ENCODE measurements at places on chromosomes 1 and 21.

DNA sequence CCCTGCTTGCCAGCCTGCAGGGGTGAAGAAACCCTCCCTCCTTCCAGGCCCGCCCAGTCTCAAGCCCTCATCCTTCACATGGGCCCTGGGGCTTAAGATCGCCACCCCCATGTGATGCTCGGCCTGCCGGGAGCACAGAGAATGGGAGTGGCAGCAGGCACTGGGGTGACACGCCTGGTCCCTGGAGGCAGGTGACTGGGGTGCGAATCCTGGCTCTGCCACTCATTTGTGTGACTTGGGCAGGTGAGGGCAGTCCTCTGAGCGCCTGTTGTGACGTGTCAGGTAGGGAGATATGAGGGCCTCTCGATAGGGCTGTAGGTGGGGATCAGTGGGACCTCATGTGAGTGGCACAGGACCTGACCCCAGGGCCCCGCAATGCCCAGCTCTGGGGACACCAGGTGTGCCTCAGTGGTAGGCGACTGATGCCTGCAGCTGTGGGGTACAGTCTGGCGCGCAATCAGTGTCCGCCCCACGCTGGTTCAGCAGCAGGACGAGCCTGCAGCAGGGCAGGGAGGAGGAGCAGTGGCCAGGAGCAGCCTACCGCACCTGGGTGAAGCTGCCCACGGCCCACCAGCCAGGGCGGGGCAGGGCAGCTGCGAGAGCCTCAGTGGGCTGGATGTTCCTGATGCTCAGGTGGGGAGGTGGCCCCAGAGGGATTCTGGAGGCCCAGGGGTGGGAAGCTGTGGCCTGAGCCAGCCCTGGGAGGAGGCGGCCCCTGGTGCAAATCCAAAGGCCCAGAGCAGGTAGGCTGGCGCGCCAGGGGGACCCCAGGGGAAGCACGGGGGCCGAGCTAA is 6.2 kb downstream of the SH2D5 start:
- no peak for DNase-seq

GRCh38 chr1:25501235-25502058 is 42.0 kb upstream of the LDLRAP1 start:
- no peak for DNase-seq

GRCh38 chr1:116166011-116166571 is 54.9 kb downstream of the MAB21L3 start:
- DNase-seq = no peak

- no peak for DNase-seq
These were observed 95.2 kb downstream of the ITPKB start for GRCh38 chr1:226643611-226644540.

- DNase-seq = no peak
These were observed 9.1 kb downstream of the LAMC1 start for GRCh38 chr1:183032122-183032921.

GRCh38 chr1:227583354-227583753 is 20.0 kb downstream of the ZNF678 start:
- no peak for DNase-seq

GRCh38 chr21:45112371-45112770 is 38.0 kb downstream of the ADARB1 start:
- no peak for DNase-seq

DNA sequence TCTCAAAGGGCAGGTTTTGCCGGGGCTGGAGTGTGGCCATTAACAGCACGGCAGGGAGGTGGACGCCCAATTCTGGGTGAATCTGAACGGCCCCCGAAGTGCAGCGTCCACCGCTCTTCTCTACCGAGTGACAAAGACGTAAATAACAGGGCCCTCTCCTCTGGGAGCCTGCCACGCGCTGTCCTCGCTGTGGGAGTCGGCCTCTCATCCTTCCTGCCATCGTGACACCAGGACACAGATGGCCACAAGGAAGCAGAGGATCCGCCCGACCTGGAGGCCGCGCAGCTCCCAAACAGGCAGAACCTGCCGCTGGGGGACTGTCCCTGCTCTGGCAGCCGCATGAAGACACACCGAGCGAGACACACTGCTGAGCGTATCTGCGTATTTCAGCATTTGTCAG is 12.1 kb upstream of the CDK11B start:
- no peak for DNase-seq

GRCh38 chr1:116880917-116881316 is 28.8 kb upstream of the PTGFRN start:
- no peak for DNase-seq

DNA sequence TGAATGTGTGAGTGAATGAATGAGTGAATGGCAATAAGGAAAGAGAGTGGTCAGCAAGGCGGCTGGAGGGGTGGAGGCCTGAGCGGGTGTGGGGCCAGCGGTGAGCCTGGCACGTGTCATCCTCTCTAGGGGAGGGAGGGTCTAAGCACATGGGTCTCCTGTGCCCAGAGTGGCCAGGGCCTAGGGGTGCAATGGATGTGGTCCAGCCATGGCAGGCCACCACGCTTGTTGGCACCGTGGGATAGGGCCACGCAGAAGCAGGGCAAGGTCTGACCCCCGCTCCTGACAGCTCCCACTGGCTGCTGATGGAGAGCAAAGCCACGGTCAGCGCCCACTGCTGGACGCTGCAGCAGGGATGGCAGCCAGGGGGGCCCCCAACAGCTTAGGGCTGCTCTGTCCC is 19.5 kb upstream of the SPSB1 start:
- no peak for DNase-seq

- DNase-seq = no peak
These were observed 40.3 kb downstream of the ACP6 start for GRCh38 chr1:147630022-147630421.

DNA sequence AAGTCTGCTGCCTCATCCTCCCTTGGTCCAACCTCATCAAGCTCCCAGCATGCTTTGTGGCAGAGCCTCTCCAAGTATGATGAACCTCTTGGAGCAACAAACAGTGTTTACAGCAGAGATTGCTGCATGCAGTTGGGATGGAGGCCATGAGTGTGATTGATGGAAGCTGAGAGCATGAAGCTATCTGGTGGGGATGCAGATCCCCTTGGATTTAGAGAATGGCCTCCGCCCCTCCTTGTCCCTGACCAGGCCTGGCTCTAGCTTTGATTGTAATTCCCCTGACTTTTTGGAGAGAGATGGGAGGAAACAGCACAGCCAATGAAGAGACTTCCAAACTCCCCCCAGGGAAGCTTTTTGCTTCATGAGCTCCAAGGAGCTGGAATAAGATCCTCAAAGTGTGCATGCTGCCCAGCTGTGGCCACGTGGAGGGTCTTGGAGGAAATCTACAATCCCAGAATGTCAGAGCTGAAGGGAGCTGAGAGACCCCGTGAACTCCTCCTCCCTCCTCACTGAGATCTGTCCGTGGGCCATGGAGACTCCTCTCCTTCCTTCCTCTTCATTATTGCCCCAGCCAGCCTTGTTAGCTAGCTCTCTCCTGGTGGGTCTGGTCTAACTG is 165.3 kb upstream of the USP24 start:
- no peak for DNase-seq

GRCh38 chr1:10528066-10529014 is 53.6 kb downstream of the PEX14 start:
- no peak for DNase-seq

DNA sequence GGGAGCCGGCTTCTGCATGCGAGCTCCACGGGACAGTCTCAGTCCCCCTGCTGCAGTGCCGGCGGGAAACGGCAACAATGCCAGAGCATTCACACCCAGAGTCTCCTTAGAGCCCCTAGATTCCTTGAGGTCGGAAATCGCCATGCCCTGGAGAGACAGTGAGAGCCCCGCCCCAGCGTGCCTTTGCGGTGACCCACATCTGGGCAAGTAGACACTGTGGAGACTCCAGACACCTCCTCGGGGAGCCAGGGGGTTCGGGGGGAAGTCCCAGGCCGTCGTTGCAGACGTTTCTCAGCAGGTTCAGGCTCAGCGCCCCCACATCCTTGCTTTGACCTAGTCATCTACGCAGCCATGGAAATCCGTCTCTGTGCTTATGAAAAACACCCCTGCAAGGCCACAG is 81.3 kb upstream of the ARHGEF16 start:
- DNase-seq = no peak

GRCh38 chr1:93585059-93585966 is 96.3 kb downstream of the BCAR3 start:
- no peak for DNase-seq

DNA sequence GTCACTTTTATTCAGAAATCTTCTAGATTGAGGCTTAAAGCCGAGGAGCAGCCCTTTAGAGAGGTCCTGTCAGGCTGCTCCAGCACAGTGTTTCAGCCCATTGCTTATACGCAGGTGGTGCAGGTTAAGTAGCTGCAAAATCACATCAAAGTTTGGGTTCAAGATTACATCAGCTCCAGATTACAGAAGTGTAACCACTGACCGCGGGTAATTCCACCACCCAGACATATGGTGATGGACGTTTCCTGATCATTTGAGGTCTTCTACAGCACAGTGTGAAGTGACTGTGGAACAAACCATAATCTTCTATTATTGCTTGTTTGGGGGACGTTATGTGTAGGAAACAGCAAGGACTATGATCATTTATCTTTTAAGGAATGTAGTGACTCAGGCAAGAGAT is 11.8 kb downstream of the C1orf115 start:
- DNase-seq = no peak

Data from activated CD8-positive, alpha-beta memory T cell treated with anti-CD3 and anti-CD28 coated beads for 1 hour (primary cell).